Fibroblast of skin of back (primary cell): ENCODE measurements at places on chromosomes 6 and 20.

DNA sequence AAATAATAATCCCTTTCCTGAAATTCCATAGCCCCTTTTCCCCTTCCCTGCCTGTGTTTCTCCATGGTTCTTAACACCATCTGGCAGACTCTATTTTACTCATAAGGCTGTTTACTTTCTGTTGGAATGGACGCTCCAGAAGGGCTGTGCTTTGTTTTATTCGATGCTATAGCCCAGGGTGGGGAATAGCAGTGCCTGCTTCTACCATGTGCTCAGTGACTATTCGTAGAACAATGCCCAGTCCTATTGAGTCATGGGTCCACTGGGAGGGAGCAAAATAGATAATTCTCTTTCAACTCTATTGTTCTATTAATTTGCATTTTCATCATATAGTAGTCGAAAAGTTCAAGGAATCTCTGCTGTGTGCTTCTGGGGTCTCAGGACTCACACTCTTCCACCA, 565.1 kb downstream of the C6orf118 start:
- no peak for DNase-seq

GRCh38 chr20:31747640-31748039, 8.6 kb downstream of the TPX2 start:
- no peak for DNase-seq

GRCh38 chr6:19835605-19836004, 1.6 kb upstream of the ID4 start:
- no peak for DNase-seq

DNA sequence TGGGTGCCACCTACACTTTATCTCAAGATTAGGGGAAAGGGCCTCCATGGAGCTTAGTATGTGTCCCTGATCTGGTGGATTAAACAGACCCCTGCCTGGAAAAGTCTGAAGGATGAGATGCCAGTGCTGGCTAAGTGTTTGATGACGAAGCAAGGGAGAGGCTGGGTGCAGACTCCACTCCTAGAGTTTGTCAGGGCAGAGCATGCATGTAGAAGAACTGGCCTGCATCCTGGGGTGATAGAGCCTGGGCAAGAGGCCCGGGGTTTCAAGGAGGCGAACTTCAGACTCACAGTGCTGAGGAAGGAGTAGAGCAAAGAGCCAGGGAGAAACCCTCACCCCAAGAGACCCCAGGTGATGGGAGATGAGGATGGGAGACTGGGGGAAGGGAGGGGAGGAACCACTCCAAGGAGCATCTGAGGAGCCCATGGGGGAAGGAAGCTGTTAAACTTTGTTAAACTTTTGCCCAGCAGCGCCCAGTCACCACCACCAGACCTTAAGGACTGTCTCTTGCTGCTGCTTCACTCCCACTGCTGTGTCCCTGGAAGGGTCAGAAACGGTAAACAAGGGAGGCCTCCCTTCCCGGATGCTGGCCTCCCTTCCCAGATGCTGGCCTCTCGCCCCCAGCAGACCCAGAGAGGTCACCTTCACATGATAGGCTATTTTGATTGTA, 61.6 kb downstream of the RPRD1B start:
- DNase-seq = no peak

GRCh38 chr6:108179741-108180140, 13.9 kb downstream of the NR2E1 start:
- no peak for DNase-seq

GRCh38 chr6:35703554-35703953, 14.8 kb upstream of the FKBP5 start:
- DNase-seq = no peak
